Activated naive CD4-positive, alpha-beta T cell treated with anti-CD3 and anti-CD28 coated beads for 36 hours (primary cell): ENCODE measurements at places on chromosomes 7 and 10.
A peak's percentile ranks its signal among the peaks of the same experiment; 100 is the strongest.

DNA sequence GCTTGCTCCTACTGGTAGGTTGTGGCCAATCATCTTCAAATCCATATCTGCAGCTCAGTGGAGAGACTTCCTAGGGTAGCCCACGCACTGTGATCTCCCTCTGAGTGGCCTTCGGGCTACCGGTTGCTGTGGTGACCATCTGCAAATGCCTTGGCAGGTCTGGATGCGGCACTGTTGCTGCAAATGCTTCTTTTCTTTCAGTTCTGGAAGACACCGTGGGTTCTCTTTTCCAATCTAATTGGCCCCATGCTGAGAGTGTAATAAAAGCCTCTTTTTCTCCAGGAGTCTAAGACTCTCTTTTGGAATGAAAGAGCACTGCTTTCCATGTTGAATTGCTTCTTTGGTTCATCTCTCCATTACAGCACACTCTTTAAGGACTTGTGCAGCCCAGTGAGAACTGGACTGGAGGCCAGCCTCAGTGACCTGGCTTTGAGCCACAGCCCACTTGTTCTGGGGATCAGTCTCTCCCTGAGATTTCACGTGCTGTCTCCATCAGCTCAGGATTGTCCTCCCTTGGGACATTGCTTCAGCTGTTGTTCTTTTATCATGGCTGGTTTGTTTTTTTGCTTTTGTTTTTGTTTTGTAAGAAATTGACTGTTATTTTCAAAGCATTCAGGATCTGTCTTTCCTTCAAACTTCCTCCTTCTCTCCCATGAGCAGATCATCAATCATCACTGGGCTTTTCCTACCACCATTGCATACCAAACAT lies 286.6 kb downstream of the BMPER start:
- no peak for DNase-seq

DNA sequence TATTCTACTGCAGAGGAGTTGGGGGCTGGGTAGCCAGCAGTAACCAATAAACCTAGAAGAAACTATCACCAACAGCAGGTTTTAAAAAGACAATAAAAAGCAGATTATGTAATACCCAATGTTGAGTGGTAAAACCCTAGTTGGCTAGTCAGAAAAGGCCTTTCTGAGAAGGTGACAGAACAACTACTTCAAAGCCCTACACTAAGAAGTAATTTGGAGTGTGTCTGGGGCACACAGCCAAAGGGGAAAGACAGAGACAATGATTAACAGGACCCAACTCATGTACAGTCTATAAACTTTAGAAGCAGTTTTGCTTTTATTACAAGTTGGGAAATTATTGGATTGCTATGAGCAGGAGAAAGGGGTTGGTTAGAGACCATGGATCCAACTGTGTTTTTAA lies 77.2 kb upstream of the TMEM106B start:
- no peak for DNase-seq

DNA sequence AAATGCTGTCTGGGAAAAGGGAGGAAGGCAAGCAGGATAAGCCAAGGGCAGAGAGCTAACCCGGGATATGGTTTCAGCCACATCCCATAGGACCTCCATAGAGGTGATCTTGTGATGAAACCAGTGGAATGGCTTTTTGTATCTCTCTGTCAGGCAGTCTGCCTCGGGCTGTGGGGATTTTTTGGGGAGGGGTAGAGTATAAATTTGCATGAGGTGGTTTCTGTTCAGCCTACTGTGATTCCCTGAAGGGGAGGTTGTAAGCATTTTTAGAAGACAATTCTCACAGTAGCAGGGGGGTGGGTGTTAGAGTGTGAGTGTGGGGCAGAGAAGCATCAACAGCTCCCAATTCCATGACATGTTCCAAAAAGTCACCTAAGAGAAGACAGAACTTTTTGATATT lies 11.8 kb downstream of the OR9A2 start:
- DNase-seq, result no peak

DNA sequence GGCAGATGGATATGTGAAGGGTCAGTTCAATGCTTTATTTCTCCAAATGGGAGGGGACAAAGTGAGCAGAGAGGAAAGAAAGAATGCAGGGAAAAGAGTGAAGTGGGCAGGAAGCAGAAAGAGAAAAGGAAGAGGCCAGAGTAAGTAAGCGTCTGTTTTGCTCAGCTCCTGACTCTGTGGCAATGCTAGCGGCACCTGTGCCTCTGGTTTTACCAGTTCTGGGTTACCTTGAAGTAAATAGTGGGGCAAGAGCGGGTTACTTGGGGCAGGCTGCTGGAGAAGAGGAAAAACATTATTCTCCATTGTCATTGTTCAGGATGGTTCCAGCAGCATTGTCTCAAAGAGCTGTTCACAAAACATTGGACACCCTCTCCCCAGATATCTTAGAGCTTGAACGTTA lies 1.9 kb downstream of the TAS2R40 start:
- no peak for DNase-seq

GRCh38 chr10:71666639-71667386 lies 52.8 kb downstream of the C10orf105 start:
- peak; percentile 18 for DNase-seq

DNA sequence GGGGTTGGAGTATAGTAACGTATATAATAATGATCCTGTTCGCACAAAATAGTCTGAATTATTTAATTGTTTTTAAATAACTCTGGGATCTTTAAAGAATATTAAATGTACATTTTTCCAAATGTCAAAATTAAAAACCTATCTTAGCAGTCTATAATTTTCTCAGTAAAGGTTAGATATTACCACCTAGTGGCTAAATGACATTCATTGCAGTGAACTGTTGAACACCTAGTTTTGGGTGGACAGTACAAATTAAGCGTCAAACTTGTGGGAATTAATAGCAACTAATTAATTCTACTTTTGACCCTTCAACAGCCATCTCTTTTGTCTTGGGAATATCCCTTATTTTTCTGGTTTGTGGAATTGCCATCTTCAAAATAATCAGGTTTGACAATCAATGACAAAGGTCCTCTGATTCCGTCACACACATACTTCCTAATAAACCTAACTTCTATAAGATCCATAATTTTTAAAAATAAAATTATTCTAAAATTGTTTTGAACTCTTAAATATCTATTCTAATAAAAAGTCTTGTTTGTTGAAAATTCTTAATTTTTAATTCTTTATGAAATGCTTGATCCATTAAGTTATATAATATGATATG lies 165.7 kb downstream of the SEMA3D start:
- no peak for DNase-seq

GRCh38 chr7:47038621-47039020 lies 543.3 kb downstream of the TNS3 start:
- DNase-seq, result no peak

- no peak for DNase-seq
These were observed 308.1 kb downstream of the SFMBT2 start for GRCh38 chr10:7102557-7103349.

GRCh38 chr7:14158111-14158510 lies 168.6 kb upstream of the ETV1 start:
- no peak for DNase-seq

- DNase-seq, result no peak
These were observed 397.2 kb downstream of the SUGCT start for GRCh38 chr7:40531956-40532355.

GRCh38 chr10:30166929-30167328 lies 107.5 kb upstream of the JCAD start:
- no peak for DNase-seq

DNA sequence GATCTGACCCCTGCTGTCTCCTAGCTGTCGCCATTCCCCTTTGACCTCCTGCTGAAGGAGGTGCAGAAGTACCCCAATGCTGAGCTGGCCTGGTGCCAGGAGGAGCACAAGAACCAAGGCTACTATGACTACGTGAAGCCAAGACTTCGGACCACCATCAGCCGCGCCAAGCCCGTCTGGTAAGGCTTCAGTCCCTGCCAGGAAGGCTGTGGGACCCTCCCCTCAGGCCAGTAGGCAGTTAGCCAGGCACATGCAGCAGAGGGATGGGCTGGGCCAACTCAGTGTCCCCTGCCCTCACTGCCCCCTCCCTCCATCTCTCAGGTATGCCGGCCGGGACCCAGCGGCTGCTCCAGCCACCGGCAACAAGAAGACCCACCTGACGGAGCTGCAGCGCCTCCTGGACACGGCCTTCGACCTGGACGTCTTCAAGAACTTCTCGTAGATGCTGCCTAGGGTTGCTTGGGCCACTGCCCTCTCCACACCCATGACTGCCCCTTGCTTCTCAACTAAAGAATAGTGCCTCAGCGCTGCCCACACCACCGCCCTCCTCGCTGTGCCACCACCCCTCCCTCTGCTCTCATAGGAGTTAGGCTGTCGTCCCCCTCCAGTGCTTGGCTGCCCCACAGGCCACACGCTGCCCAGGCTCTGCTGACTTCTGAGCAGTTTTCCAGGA lies 41.0 kb upstream of the ZMIZ2 start:
- DNase-seq, result no peak

DNA sequence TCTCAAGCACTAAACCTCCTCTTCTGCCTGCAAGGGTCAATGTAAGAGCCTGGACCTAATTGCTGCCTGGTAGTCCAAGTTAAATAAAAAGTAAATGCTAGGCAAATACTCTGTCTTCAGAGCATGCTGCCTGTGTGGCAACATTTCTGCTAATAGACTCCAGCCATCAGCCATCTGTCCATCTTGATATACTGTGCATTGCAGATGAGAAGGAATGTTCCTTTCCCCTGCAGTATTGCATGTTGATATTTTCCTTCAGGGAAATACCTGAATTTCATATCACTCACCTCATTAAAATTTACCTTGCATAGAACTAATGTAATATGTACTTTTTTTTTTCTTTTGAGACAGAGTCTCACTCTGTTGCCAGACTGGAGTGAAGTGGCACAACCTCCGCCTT lies 87.9 kb downstream of the SLC16A9 start:
- no peak for DNase-seq

GRCh38 chr7:90789736-90790306 lies 193.7 kb downstream of the CDK14 start:
- DNase-seq, result no peak

- DNase-seq, result no peak
These were observed 388.8 kb upstream of the PHF14 start for GRCh38 chr7:10584886-10585285.

- no peak for DNase-seq
These were observed 55.8 kb downstream of the FAM171A1 start for GRCh38 chr10:15315286-15315685.

DNA sequence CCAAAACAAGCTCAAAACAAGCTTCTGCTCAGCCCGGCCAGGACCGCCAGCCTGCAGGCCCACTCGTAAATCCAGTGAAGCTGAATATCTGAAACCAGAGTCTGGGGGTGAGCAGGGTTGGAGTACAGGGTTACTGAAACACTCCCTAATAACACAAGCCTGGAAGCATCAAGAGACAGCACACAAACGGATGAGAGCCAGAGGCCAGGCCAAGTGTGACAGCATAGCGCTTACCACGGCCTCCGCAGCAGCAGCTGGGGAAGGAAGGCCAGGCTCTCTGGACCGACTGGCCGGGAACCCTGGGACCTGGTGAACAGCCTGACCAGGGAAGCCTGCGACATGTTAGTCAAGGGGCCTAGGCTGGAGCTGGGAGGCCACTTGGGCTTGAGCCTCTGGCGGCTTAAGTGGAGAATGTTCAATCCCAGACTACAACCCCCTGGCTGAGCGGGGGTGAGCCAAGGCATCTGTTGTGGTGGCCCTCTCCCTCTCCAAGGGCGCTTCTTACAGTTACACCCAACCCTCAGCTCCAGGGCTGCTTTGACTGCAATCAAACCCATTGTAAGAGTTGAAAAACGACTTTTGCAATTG lies 21.7 kb upstream of the RNF32 start:
- no peak for DNase-seq

- DNase-seq, result no peak
These were observed 224.5 kb downstream of the SEMA3A start for GRCh38 chr7:83970081-83970480.

DNA sequence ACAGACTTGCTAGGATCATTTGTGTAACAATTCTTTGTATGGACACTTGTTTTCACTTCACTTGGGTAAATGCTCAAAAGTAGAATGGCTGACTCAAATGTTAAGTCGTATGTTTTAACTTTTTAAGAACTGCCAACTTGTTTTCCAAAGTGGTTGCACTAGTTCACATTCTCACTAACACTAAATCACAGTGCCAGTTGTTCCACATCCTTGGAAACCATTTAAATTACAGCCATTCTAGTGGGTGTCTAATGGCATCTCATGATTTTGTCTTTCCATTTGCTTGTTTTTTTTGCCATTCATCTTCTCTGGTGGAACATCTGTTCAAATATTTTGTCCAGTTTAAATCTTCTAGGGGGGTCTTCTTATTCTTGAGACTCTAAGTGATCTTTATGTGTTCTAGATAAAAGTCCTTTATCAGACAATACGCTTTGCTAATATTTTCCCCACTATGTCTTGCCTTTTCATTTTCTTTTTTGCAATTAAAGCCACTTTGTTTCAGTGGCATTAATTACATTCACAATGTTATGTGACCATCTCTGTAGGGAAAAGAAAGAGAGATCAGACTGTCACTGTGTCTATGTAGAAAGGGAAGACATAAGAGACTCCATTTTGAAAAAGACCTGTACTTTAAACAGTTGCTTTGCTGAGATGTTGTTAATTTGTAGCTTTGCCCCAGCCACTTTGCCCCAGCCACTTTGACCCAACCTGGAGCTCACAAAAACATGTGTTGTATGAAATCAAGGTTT lies 63.9 kb downstream of the ITGB1 start:
- DNase-seq, result no peak

GRCh38 chr7:55192723-55193122 lies 172.4 kb upstream of the LANCL2 start:
- DNase-seq, result no peak

DNA sequence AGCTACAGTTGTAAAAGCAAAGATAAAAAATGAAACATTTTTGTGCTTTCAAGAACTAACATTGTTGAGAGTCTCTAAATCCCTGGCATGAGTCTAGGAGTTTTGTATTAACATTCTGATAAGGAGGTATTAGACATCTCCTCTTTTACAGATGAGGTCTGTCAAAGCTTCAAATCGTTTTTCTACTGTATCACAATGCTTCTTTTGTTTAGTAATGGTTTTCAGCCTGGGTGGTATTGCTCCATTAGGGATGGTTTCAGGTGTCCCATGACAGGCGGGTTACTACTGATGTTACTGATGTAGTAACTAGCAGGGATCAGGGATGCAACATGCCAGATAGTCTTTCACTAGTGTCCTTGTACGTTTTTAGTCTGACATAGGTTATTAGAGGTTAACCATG lies 27.4 kb downstream of the STAM start:
- DNase-seq, result no peak

DNA sequence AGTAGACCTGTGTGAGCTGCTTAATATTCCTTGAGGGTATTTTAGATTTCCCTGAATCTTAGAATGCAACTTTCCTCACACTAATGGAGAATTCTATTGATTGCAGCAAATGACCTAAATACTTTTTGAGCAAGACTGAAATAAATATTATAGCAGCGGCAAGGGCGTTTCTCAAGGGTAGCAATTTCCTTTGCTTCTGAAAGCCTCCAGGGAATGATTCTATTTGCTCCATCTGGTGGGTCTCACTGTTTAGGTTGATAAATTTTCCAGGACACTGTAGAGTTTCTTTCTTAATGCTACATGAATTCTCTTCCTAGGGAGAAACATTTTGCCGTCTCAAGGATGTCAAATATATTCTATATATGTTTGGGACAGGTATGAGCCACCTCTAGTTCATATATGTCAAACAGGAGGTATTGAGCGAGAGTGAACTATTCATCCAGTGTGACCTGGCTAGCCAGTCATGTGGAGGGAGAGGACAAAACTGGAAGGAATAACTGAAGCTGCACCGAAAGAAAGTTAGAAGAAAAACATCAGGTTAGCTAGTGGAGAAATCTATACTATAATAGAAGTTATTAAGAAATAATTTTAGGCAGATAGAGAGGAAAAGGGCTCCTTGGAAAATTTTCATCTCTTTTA lies 57.9 kb upstream of the FZD8 start:
- DNase-seq, result no peak
